ENCODE measurements at places on chromosomes 16 and 17.

GRCh38 chr16:15602285-15603044 lies 40.5 kb downstream of the MARF1 start:
- DNase-seq, result no peak

GRCh38 chr16:88354229-88355092 lies 28.3 kb upstream of the ZNF469 start:
- DNase-seq, result no peak

DNA sequence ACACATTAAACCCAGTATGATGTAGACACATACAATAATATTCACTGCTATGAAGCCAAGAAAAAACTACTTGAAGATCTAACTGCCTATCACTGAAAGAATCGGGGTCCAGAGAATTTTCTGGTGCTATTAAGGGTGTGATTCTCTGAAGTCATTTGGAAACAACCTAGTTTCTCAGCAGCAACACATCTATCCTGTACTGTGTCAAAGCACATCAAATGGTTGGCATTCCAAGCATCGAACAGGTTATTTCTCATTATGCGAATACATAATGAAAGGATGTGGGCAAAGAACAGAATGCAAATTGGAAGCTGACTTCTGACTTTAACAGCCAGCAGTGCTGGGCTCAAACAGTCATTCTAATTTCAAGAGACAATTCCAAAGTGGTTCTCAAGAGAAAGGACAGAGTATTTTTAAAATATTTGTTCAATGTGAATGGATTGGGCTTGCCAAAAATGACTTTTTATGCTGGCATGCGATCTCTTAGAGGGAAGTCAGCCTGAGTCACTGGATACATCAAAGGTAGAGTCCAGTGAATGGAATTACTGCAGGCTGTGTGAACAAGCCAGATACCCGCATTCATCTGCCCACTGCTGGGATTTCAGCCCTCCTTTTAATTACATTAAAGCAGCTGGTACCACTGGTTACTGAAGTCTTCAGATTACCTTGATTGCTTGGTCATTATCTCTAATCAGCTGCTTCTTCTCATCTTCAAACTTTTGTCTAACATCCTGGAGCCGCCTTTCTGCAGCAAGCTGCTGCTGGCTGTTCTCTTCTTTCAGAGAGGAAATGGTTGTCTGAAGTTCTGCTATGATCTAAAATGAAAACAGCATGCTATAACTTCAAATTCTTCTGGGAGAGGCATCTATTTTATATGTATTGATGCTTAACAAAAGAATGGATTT lies 181.2 kb upstream of the AXIN2 start:
- no peak for DNase-seq

DNA sequence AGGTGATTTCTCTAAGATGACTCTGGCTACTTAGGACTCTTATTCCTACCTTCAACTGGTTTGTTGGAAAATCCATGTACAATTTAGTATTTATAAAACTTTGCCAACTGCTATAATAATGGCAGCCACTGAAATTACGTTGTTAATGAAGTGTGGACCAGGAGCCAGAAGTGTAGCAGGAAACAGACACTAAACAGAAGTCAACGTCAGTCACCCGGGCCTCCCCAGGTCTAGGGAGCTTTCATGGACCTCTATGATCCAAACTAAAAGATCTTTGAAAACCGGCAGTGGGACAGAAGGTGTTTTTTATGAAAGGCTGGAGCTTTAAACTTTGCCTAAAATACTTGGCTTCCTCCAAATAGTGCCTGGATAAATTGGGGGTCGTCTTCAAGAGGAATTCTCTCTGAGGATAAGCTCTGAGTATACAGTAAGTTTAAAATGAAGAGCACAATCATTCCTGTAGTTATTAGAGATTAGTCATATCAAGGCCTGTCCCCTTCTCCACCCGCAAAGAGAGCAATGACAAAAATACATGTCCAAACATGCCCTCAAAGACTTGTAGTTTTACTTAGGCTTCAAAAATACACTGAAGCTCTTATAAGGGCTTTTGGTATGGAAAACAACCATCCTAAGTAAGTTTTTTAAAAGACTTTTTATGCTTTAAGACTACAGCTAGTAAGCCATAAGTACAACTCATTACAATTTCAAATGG lies 34.6 kb downstream of the DCUN1D3 start:
- DNase-seq, result no peak

GRCh38 chr17:2904135-2904534 lies 107.9 kb downstream of the RAP1GAP2 start:
- DNase-seq, result no peak

Data from NT2/D1 (cell line).